Endothelial cell of coronary artery (primary cell): ENCODE measurements at places on chromosomes 2 and 18. TPM values are rescaled to one million over a fixed set of nuclear protein-coding genes. Genes with fewer than 3 reads are reported as not detected.

Gene BOD1L2
- total RNA-seq: not detected in 2 replicates

Gene HOXD10
- total RNA-seq: not detected in 2 replicates

Gene FZD7
- total RNA-seq: 0.36 and 0.85 TPM in 2 replicates

Gene STPG4
- 0.09 TPM in 2 replicates for total RNA-seq

Gene AAMP
- total RNA-seq: 145 and 146 TPM in 2 replicates

Gene SLC23A3
- 1.1 and 3.5 TPM in 2 replicates for total RNA-seq

Gene GNLY
- not detected in 2 replicates for total RNA-seq

Gene SPATA3
- total RNA-seq: not detected in 2 replicates

Gene C2orf80
- total RNA-seq: not detected in 2 replicates

Gene SRD5A2
- not detected in 2 replicates for total RNA-seq

Gene PARD6G
- total RNA-seq: 0.75 and 1.3 TPM in 2 replicates

Gene MDH1B
- 0.28 and 0.72 TPM in 2 replicates for total RNA-seq

Gene FBXO48
- total RNA-seq: 0.18 and 0.28 TPM in 2 replicates

Gene GPR45
- not detected in 2 replicates for total RNA-seq

Gene HAAO
- total RNA-seq: 0.09 TPM in 2 replicates

Gene GREB1
- 0.09 TPM in 2 replicates for total RNA-seq

Gene SPP2
- total RNA-seq: not detected in 2 replicates
